ENCODE measurements at places on chromosomes 6 and 20.

- no peak for DNase-seq
Measured at GRCh38 chr6:118843685-118844390, 50.1 kb upstream of the ASF1A start.

DNA sequence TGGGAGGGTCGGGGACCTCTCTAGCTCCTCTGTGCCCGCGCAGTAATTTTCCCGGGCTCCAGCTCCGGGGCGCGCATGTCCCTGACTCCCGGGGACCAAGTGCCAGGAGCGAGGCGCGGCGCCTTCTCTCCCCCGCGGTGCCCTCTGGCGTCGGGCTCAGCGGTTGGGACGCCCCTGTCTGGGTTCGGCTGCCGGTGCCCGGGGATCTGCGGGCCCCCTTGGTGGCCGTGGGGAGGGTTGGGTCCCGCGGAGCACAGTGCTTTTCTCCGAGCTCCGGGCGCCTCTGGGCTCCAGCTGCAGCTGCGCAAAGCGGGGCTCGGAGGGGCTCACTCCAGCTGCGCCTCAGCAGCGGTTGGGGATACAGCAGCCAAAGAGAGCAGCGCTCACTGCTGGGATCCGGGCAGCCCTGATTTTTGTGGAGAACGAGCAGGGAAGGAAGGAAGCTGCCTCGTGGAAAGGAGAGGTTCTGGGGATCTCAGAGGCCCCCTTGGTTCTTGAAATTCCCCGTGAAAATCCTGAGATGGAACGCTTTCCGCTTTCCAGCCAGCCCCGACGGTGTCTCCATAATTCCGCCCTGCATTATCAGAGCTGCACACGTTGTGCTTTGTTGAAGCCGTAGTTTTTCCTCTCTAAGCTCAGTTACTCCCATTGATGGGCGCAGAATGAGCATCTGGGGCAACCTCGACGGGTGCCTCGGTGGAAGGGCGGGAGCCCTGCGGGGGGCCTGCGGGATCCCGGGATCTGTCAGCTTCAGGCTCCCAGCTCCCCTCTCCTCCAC is 861 bp downstream of the PPP1R14C start:
- no peak for DNase-seq

DNA sequence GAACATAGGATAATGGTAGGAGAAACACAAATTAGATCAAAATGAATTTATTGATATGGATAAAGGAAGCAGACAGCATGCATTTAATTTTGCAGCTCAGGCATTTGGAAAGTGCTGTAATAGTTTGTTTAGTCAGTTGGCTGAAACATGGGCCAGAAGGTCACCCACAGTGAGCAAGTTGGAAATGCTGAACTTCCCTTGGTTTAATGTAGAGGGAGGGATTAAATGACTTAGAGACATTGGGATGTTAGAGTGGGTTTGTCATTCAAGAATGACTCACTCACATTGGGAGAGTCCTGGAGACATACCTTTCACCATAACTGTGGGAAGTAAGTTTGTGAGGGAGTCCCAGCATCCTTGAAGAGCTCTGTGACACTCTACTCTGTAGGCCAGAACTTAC is 231.5 kb upstream of the PLCB4 start:
- no peak for DNase-seq

DNA sequence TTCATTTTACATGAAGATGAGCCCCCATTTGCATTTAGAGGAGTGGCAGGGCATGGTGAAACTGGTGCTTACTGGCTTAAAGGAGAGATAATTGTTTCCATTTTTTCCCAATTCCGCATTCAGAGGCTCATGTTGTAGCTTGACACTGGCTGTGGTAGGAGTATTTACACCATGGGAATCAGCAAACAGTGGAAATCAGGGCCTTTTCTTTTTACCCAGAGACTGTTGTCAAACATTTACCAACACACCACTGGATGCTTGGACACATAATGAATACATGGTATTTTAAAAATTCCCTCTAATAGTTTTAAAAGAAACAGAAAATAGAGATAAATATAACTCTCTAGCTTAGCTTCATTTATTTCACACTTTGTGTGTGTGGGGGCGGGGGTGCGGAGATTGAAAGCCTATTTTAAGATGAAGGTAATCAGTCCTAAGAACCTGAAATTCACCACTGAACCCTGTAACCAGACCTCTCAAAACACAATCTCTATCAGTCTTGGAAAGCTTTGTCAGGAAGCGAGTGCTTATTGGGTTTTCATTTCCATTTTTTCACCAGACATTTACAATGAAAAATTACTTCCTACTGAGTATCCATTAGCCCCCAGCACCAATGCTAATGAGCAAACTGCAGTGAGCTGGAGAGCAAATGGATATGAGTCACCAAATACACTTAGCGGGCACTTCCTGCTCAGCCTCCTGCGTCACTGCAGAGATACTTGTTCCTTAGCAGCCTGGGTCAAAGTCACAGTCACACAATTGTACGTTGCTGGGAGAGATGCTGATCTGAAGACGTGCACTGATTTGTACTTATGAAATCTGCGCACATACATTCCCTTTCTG is 532.0 kb downstream of the BCKDHB start:
- no peak for DNase-seq

GRCh38 chr20:38218566-38218885 is 42.0 kb downstream of the KIAA1755 start:
- no peak for DNase-seq

DNA sequence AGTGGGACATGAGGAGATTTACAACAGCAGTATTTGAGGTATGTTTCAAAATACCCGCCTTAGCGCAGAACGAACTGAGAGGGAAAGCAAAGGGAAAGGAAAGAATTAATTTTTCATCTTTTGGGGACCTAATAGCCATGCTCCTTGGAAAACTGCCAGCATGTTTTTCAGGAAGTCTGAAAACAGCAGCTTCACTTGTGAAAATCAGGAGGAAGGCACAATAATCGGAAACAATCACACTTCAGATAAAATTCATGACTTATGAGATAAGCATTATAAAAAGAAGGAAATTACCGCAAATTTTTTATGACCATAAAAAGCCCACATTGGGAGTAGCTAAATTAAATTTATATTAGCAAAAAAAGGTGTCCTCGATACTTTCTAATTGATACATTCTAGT is 541.1 kb downstream of the HAO1 start:
- DNase-seq, result no peak

GRCh38 chr6:166860392-166860791 is 96.0 kb downstream of the RNASET2 start:
- DNase-seq, result no peak

GRCh38 chr6:56932910-56933477 is 21.9 kb upstream of the BEND6 start:
- DNase-seq, result no peak

DNA sequence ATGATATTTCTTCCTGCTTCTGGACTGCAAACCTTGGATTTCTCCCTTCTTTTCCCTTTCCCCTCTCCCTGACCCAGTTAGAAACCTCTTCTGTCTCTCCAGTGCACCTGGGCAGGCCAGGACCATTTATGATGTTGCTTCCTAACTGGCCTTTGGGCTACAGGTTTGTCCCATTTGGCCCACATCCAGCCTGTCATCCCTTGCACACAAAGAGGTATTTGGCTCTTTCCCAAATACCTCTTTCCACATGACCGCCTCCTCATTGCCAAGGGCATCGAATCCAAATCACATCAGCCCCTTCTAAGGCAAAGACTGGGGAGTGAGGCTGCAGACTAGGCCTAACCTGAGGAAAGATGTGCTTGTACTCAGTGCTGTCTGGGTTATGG is 13.6 kb downstream of the FGD2 start:
- DNase-seq, result no peak

DNA sequence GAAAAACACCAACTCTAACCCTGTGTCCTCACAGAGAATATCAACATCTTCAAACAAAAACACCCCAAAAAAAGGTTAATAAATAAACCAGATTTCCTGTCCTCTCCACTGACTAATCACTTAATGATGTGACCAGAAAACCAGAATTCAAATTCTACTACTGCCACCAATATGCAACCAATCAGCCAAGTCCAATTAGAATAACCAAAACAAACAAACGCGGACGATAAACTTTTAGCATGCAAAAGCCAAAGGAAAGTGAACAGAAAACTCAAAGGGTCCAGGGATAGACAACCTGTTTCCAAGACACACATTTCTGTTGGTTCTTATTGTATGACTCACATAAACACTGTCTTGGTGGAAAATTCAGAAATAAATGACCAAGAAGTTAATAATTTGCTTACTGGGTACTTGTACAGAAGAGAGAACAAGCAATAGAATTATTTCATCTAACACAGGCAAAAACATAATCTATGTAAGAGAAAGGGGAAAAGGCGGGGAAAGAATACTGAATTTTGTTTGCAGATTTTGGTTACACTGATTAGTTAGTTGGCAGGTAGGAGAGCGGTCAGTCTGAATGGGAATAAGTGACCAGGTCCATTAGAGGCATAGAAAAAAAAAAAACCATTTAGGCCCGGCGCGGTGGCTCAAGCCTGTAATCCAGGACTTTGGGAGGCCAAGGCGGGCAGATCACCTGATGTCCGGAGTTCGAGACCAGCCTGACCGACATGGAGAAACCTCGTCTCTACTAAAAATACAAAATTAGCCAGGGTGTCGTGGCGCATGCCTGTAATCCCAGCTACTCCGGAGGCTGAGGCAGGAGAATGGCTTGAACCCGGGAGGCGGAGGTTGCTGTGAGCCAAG is 34.1 kb downstream of the HFE start:
- no peak for DNase-seq

DNA sequence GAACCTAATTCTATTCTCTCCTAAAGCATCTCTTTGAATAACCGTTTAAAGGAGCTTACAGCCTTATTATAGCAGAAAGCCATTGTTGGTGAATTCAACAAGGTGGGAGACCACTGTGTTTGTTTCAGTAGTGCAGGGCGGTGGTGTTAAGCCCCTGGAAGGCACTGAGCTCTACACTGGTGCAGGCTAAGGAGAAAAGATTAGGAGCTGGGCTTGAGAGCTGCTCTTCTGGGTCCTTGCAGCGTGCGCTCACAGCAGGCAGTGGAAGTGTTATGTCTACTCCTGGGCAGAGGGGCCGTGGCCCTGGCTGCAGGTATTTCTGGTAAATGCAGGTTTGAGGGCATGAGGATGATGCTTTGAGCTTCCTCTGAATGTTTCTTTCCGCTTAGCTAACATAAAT is 361.2 kb downstream of the RNF144B start:
- no peak for DNase-seq

GRCh38 chr6:123888771-123889513 is 85.3 kb downstream of the NKAIN2 start:
- DNase-seq, result no peak

DNA sequence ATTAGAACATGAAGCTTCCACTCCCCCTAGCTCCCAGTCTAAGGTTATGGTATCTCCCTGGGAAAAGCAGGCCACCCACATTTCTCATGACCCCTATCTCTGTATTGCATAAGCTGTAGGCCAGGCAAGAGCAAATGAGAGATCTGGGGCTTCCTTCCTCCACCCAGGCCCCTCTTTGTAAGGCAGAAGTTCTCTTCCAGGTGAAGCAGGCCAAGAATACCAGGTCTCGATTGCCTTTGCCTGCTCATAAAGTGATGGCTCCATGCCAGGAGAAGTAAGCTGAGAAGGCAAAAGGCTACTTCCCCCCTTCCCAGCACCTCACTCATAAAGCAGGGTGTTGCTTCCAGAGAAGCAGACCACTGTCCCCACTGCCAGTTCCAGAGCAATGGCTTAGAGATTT is 144.1 kb upstream of the KCNK16 start:
- DNase-seq, result no peak

GRCh38 chr6:39820553-39820952 is 28.4 kb downstream of the DAAM2 start:
- no peak for DNase-seq

GRCh38 chr6:18269253-18269652 is 4.9 kb upstream of the DEK start:
- no peak for DNase-seq

Measured in left renal cortex interstitium (tissue), 4 donors.